Caudate nucleus (tissue), 63 donors: ENCODE measurements at places on chromosomes 2 and 18.
A peak's percentile ranks its signal among the peaks of the same experiment; 100 is the strongest.

DNA sequence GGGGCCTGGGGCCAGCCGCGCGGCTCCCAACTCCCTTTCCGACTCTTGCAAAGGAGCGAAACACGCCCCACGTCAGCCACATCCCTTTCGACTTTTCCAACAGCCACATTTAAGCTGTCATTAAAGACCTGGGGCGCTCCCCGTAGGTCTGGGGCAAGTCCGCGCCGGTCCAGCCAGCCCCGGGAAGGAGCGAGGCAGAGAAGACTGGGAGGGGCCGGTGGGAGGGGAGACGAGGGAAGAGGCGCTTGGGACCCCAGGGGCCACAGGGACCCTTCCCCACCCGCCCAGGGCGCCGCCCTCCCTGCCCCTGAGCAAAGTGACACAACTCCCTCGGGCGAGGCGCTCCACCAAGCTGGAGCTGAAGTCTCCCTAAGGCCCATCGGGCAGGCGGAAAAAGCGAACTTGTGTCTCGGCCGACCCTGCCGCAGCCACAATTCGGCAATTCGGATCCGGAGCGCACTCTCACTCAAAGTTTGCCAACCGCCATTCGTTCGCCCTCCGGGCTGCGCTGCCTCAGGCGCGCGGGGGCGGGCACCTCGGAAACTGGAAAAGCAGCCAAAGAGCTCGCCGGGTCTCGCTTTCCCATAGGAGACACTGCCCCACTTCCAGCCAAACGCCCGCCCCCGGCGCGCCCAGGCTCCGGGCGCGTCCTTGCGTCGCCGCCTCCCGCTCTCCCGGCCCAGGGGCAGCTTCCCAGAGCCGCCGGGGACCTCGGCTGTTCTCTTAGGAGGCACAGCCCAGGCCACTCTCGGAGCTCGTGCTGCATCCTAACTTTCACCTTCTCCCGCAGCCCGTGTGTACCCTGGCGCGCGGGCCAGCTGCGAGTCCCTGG, 1.1 kb upstream of the KCTD1 start:
- DNase-seq: peak; percentile 53

DNA sequence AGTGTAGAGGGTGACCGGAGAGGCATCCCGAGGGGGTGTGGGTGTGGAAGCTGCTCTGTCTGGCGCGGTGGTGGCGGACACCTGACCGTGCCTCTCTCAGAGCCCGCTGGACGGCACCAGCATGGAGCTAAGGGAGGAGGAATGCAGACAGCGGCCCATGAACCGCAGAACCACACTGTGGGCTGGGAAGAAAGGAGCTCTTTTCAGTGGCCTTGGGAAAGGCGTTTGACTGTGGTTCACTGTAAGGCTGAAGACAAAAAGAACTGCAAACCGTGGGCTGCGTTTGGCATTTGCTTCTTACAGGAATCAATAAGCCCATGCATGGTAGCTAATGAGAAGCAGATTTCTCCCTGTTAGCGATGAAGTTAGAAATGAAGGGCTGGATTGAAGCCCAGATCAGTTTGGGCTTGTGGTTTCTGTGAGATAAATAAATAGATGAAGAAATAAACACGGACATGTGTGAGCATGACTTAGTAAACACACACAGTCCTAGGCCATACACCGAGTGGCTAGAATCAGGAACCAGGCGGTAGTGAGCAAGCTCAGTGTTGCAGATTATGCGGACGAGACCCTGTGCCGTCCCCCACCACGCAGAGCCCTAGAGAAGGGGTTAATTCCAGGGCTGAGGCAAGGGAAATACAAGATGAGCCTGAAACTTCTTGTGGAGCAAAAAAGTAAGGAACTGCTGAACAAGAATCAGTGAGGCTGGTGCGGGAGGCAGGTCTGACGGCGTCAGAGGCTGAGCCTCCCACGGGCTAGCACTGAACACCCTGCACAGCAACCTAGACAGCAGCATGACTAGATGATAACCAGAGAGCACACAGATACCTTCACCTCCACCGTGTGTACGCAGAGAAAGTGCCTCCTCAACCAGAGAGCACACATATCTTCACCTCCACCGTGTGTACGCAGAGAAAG, 29.3 kb upstream of the NFATC1 start:
- DNase-seq: no peak

DNA sequence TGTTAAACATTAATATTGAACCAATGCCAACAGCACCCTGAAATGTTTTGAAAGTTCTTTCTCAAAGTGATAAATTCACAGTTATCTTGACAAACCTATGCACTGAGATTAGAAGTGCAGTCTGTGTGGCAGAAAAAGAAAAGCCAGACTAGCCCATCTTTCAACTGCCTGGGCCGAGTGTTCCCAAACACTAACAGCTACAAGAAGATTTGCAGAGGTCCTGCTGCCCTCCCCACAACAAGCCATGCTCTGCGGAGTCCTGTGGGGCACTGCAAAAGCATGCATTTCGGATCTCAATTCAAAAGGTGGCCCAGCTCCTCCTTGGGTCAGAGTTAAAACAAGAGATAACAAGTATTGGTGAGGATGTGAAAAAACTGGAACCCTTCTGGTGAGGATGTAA, 208.4 kb upstream of the TMEM200C start:
- DNase-seq: no peak

DNA sequence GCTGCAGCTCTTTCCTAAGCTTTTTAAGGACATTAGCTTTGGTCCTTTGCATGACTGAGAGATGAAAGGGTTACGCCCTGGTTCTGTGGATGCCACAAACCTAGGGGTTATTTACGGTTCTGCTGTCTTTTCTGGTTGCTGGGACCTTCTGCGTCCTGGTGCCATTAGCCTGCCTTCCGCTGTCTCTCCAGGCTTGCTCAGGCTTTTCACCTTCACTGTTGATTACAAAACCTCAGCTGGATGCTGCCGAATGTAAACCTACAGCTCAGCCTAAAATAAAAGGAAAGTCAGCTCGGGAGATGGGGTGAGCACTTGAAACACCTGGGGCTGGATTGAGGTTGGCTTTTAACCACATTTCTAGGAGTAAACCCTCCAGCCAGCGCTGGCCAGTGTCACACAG, 130.9 kb upstream of the ARHGAP28 start:
- DNase-seq: no peak

DNA sequence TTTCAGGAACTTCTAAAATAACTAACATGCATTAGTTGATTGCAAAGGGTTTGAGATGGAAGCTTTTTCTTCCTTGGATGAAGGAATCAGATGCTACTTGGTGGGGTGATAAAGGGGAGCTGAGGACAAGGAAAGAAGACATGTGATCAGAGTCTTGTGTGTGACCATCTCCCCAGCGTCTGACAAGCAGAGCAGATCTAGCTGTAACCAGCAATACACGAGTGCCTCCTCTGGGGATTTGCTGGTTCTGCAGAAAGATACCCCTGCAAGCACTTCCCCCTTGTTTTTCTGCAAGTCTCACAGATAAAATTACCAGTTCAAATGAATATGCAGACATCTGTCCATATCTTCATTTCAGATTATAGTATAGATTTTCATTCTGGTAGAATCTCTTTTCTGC, 2.7 kb downstream of the CDH7 start:
- no peak for DNase-seq
